ENCODE measurements at places on chromosomes 16 and 17. TPM values are rescaled to one million over a fixed set of nuclear protein-coding genes. Genes with fewer than 3 reads are reported as not detected.

The WWOX gene
- 21.7 TPM for total RNA-seq

The CLDN7 gene
- 453 TPM for total RNA-seq

The KRTAP2-3 gene
- 0.93 TPM for total RNA-seq

The CBLN1 gene
- not detected for total RNA-seq

The UMOD gene
- total RNA-seq, result not detected

The RHBDL1 gene
- 4.7 TPM for total RNA-seq

The PTGES3L gene
- under 0.01 TPM for total RNA-seq

The KRTAP17-1 gene
- not detected for total RNA-seq

The KRT33B gene
- 59.1 TPM for total RNA-seq

The CDH8 gene
- 0.21 TPM for total RNA-seq

The KCNAB3 gene
- total RNA-seq, result 0.21 TPM

The FAM20A gene
- not detected for total RNA-seq

The CTRB2 gene
- total RNA-seq, result not detected

The FGF11 gene
- 19.1 TPM for total RNA-seq

The OTOP2 gene
- total RNA-seq, result 0.34 TPM

The ADGRG3 gene
- total RNA-seq, result not detected

The VASN gene
- total RNA-seq, result 4.4 TPM

The SEPTIN12 gene
- total RNA-seq, result not detected

The JUP gene
- 357 TPM for total RNA-seq

The PIMREG gene
- total RNA-seq, result 0.34 TPM

The CIBAR2 gene
- total RNA-seq, result not detected

The PMM2 gene
- total RNA-seq, result 36.9 TPM

The OR1G1 gene
- not detected for total RNA-seq

The MYO15A gene
- under 0.01 TPM for total RNA-seq

The MYO1C gene
- total RNA-seq, result 85.1 TPM

The SUZ12 gene
- total RNA-seq, result 34.7 TPM

The TERB1 gene
- total RNA-seq, result under 0.01 TPM

The ANKRD40CL gene
- not detected for total RNA-seq

The UTS2R gene
- total RNA-seq, result not detected

The GLYR1 gene
- 40.7 TPM for total RNA-seq

All from nasal cavity respiratory epithelium epithelial cell of viscerocranial mucosa (primary cell).